ENCODE measurements at places on chromosomes 1 and 21.
A peak's percentile ranks its signal among the peaks of the same experiment; 100 is the strongest.

GRCh38 chr1:6593810-6594209 lies 8.9 kb downstream of the KLHL21 start:
- no peak for DNase-seq

DNA sequence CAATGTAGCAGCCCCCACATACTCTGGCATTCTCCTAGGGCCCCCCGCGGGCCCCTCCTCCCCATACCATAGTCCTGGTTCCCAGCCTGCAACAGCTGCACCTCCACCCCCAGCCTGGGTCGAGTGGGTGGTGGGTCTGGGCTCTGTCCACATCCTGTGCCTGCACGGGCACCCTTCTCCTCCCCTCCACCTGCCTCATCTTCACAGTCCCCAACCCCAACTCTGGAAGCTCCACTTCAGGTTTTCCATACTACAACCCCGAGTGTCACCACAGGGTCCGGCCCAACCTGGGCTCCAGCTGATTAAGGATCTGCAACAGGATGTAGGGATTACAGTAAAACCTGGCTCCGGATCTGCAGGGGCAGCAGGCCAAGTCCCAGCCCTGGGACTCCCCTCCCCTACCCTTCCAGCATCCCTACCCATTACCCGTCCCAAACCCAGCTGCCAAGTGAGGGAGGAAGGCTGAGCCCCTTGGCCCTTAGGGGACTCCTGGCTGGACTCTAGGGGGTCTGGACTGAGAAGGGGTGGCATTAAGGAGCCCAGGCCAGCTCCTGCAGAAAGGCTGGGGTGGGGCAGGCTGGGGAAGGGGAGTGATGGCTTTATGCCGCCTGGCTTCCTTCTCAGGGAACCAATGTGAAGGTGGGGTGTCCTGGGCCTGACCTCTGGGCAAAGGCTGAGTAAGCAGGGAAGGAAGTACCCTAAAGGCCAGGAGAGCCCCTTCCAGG lies 116.8 kb downstream of the CASZ1 start:
- DNase-seq = no peak

- no peak for DNase-seq
Observed at GRCh38 chr1:225835856-225836255, 25.9 kb downstream of the EPHX1 start.

DNA sequence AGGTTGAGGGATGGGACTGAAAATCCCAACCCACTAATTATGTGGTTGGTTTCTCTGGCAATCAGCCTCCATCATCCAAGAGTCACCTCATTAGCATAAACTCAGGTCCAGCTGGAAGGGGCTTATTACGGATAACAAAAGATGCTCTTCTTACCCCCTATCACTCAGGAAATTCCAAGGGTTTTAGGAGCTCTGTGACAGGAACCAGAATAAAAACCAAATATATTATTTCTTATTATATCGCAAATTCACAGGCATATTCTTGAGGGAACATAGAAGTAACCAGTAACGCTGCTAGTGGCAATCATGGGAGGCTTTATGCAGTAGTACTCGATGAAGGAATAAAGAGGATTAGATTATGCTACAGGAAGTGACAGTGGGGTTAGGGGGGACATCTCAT lies 59.7 kb downstream of the ATF6 start:
- no peak for DNase-seq

GRCh38 chr21:32545948-32546441 lies 39.3 kb downstream of the TCP10L start:
- no peak for DNase-seq

DNA sequence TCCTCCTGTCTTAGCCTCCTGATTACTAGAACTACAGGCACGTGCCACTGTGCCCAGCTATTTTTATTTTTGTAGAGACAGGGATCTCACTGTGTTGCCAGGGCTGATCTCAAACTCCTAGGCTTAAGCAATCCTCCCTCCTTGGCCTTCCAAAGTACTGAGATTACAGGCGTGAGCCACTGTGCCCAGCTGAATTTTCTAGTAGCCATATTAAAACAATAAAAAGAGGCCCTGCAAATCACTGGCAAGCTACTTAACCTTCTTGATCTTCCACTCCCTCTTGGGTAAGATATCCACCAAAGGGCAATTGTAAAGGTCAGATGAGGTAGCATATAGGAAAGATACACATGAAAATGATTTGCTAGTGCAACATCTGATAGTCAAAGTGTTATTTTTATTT lies 65.6 kb upstream of the SRSF10 start:
- DNase-seq = no peak

GRCh38 chr1:197951089-197951488 lies 33.9 kb downstream of the LHX9 start:
- DNase-seq = no peak

DNA sequence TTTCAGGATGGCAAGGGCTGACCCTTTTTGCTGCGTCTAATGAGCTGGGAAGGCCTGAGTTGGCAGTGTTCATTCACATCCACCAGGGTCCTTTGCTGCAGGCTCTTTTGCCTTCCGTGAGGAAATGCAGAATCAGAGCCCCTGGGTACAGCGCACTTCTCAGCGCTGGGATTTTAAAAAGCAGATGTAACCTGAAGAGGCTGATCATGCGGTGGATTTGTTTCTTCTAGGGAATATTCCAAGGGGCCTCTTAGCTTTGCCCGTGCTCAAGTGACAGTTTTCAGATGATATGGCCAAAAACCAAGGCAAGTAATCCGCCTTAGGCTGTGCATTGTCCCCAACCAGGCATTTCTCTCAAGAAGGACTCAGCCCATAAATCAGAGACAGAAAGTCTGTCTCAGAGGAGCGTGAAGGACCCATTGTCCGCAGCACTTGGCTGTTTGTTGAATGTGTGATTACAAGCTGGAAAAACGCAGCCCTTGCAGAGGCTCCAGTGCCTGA lies 237.6 kb downstream of the PTPRC start:
- DNase-seq = no peak

- DNase-seq = peak; percentile 37
Observed at GRCh38 chr1:34742667-34743270, 12.1 kb upstream of the GJB5 start.

- no peak for DNase-seq
Observed at GRCh38 chr1:90382161-90382560, 334.9 kb downstream of the BARHL2 start.

GRCh38 chr21:45393021-45393420 lies 11.9 kb upstream of the COL18A1 start:
- no peak for DNase-seq

DNA sequence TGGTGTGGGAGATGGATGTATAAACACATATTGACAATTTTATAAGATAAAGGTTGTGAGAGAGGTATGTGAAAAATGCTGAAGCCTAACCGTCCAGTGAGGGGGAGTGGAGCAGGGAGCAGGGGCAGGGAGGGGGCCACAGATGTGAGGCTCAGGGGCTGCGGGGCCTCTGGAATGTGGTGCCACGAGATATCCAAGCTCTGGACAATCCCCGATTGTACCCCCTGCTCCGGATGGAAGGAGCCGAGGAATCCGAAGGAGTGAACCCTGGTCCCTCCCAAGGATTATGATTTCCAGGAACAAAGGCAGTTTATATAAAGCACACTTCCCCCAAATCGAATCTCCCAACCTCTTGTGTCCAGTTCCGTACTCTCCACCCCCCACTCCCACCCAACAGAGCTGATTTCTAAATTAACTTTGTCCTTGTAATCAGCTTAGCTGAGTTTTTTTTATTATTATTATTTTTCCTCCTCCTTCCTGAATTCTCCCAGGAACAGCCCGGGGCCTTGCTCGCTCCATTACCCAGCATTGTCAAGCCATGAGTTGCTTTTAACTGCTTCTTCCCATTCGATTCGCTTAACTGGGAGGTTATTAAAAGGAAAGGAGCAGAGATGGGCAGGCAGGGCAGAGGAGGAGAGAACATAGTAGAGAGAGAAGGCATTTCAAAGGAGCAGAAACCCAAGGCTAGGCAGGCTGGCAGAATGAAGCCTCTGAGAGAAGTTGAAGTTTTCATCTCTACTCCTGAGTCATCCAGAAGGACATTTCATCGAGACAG lies 9.4 kb downstream of the KIRREL1 start:
- no peak for DNase-seq

DNA sequence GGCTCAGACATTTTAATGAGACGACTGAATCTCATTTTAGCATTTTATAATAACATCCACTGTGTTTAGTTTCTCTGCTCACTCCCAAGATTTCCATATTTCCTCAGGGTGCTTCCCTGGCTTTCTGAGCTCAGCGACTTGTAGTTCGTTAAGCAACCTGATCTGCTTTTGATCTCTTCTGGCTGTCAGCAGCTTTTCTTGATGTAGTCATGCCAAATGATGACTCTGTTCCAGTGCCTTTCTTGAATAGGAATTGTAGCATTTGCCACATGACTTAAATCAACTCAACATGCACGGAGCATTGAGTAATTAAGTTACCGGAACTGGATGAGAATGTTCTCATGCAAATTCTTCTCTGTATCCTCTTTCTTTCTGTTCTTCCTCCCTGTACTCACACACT lies 246.1 kb downstream of the FMN2 start:
- DNase-seq = no peak

DNA sequence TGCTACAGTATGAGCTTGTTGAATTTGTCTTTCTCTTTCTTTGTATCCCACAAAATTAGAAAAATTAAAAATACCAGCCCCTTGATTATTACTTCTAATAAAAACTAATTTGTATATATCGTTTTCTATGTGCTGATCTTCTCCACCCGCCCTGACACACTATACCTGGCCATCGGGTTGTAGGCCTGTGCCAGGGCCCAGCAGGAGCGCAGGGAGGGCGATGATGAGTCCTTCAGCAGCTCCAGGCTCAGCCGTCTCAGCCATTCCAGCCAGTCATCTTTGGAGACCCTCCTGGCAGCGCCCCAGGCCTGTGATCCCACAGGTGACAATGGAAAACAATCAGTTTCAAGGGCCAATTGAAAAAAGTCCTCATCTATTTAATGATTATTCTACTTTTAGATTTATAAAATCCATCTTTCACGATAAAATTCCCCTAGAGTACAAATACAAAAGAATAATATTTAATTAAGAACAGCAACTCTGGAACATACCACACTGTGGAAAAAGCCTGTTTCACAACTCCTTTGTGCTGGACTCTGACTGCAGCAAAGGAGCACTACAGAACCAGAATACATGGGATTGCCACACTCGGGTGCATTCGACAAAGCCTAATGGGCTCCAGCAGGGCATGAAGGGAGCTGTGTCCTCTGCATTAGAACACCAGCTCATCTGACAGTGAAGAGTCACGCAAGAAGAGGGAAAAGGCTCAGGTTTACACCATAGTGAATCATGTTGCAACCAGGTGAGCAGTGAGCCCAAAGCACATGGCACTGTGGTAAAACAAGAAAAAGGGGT lies 15.4 kb downstream of the ANGPTL7 start:
- no peak for DNase-seq

DNA sequence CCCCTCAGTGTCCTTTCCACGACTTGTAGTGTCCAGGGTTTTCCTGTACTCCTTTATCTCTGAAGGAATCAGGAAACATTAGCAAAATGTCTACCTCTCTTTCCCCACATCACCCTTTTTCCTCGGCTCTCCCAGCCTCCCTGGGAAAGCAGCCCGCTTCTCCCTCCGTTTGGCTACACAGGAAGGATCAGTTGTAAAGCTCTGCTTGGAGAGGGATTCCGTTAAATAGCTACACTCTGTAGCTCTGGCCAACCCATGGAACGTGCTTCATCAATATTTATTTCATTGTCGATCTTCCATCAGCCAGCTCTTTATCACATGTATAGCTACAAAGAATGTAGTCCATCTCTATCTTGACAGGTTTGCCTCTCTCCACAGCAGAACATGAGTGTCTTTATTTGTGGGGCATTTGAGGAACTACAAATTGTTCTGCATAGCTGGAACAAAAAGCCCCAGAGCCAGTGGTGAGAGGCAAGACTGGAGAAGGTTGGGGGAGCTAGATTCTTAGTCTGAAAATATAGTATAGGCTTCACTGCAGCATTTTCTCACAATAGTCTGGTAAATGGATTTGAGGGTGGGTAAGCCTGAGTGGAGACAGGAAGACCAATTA lies 191.8 kb downstream of the SLC35F3 start:
- DNase-seq = no peak

- no peak for DNase-seq
Observed at GRCh38 chr1:33082575-33083108, 1.7 kb downstream of the AZIN2 start.

GRCh38 chr1:164058198-164058597 lies 500.8 kb upstream of the PBX1 start:
- no peak for DNase-seq

- no peak for DNase-seq
Observed at GRCh38 chr1:41838266-41838665, 80.5 kb downstream of the HIVEP3 start.

- DNase-seq = peak; percentile 21
Observed at GRCh38 chr1:169161496-169162194, 55.2 kb downstream of the ATP1B1 start.

DNA sequence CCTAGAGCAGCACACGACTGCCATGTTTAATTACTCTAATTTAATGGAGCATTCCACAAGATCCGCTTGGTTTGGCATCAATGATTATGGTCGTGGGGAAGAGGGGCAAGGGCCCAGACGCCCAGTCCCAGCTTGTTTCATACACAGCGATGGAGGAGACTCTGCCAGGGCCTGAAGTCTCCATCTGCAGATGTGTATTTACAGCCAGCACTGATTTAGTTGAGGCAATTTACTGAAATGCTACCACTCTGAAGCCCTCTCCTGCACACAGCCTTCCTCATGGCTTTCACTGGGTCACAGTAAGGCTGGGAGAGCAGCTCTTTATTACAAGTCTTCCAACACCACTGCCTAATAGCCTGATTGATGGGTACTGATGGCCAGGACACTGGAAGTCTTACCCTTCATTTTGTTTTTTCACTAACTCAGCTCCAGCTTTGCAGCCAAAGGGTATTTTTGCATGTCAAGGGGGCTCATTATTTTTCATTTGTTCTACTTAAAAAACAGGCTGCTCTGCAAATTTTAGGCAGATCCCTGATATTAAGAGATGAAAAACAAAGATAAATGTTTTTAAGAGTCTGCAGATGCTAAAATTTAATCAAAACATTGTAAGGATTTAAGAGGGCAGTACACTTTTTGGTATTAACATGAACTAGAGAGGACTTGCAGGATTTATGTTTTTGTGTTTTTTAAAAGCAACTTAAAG lies 236.3 kb downstream of the SIPA1L2 start:
- no peak for DNase-seq

- DNase-seq = no peak
Observed at GRCh38 chr1:194256010-194256409, 1069.6 kb upstream of the B3GALT2 start.

GRCh38 chr1:3312898-3313575 lies 141.4 kb upstream of the ARHGEF16 start:
- peak; percentile 50 for DNase-seq

DNA sequence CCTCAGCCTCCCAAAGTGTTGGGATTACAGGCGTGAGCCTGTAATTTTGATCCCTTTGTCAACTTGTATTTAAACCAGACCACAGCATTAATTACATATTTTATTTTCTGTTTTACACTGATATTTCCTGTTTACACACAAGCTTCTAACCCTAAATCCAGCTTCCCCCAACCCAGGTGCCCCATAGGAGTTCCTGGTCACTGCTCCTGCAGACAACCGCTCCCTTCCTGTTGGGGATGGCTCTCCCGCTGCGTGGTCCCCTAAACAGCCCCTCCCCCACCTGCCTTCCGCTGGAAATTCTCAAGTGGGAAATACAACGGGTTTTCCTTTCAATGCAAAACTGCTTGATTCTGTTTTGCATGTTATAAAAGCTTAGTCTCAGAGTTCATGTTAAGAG lies 3.7 kb downstream of the CSTB start:
- no peak for DNase-seq

Data from CD14-positive monocyte (primary cell).